ENCODE measurements at places on chromosomes 7 and 10.

- peak; percentile 95 for DNase-seq
Measured at GRCh38 chr10:29862923-29863614, 196.3 kb downstream of the JCAD start.

GRCh38 chr7:151773797-151774196, 103.1 kb downstream of the PRKAG2 start:
- no peak for DNase-seq

GRCh38 chr10:131795761-131796160, 105.0 kb upstream of the PPP2R2D start:
- DNase-seq = no peak

DNA sequence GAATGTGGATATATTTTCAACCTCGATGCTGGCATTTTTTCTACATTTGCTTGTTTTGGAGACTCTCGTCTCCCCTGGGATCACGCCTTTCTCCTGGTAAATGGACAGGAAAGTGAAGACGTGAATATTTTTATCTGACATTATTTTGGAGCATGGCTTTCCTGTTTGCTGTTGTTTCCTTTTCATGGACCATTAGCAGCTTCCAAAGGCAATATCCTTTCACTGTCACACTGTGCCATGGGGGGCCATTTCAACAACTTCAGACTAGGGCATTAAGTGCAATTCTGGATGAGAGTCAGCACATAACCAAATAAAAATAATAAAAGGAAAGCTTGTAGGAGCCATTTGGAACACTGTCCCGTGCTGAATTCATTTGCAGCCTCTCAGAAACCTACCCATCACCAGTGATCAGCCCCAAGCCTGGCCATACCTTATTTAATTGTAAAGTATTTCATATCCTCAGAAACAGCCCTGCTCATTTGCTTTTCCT, 75.9 kb upstream of the NEUROD6 start:
- no peak for DNase-seq

GRCh38 chr10:63901228-63901627, 380.0 kb downstream of the REEP3 start:
- no peak for DNase-seq
